ENCODE measurements at places on chromosomes 7 and 10.
A peak's percentile ranks its signal among the peaks of the same experiment; 100 is the strongest.

DNA sequence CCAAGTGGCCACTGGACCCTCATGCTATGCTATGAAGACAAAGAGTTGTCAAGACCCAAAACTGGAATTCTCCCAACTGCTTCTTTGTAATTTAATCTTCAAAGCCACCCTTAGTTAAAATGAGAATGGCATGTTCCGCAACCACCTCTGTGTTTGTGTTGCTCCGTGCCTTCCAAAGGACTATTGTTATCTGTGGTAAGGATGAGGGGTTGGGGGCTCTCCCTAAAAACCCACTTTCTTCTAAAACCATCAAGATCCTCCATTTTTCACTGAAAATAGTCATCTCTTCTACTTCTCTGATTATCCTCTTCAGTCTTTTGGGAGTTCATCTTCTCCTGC, 222.1 kb upstream of the AOAH start:
- DNase-seq: no peak

GRCh38 chr7:108324053-108325038, 131.9 kb downstream of the NRCAM start:
- no peak for DNase-seq

GRCh38 chr10:93383562-93383981, 98.6 kb downstream of the MYOF start:
- peak; percentile 46 for DNase-seq

DNA sequence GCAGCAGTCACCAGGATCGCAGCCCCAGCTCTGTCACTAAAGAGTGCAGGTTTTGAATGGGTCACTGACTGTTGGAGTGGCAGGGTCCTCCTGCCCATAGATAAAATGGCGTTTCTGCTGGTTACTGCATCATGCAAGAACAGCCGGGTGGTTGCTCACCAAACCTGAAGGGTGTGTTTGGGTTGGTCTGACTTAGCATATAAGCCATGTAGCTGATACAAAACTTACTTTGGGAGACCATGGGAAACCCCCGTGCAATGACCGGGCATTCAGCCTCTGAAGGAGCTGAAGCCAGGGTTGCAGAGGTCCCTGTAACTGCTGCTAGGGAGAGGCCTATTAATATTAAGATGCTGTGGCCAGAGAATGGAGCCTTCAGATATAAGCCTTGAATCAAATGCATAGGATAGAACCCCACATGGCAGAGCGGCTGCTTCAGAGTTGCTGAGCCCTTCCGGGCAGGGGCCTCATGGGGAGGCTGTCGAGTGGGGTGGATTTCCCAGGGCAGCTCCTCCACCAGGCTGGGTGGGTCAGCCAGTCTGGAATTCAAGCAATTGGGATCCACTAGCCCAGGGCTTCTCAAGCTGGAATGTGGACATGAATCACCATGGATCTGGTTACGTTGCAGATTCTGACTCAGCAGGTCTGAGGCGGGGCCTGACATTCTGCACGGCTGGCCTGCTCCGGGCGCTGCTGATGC, 70.9 kb upstream of the CTBP2 start:
- DNase-seq: peak; percentile 64

DNA sequence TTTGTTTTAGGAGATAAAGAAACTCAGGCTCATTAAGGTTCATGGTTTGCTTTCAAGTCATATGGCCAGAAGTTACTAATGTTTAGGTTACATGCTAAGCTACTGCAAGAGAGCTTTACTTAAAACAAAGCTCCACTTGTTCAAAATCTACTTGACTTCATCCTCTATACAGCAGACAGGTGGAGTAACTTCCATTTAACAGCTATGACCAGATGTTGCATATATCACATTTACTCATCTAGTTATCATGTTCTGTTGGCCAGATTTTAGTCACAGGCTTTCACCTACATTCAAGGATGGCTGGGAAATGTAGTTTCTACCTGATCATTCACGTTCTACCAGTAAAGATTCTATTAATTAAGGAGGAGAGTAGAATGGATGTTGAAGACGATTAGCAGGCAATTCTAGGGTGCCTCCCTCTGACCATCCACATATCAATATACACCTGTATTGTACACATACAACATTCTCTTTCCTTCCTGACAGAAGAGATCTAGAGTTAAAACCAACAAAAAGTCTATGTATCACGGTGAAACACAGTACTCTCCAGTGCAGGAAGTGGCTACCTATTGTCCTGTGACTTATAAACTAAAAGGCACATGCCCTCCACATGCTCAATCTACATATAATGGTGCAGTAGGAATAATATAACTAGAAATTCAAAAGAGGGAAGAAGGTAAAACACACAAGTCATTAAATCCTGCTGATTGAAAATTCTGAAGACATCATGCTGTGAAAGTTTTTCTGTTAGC, 488.0 kb downstream of the MDFIC start:
- DNase-seq: no peak

- DNase-seq: no peak
These were observed 13.3 kb downstream of the PARP12 start for GRCh38 chr7:140049339-140050024.

GRCh38 chr7:98698976-98699375, 81.9 kb downstream of the NPTX2 start:
- no peak for DNase-seq

GRCh38 chr10:119398996-119399395, 143.5 kb downstream of the RGS10 start:
- no peak for DNase-seq

GRCh38 chr7:68760556-68760955, 837.7 kb upstream of the AUTS2 start:
- no peak for DNase-seq
